Globus pallidus (tissue), 1 donor: ENCODE measurements at places on chromosomes 13 and 19.

DNA sequence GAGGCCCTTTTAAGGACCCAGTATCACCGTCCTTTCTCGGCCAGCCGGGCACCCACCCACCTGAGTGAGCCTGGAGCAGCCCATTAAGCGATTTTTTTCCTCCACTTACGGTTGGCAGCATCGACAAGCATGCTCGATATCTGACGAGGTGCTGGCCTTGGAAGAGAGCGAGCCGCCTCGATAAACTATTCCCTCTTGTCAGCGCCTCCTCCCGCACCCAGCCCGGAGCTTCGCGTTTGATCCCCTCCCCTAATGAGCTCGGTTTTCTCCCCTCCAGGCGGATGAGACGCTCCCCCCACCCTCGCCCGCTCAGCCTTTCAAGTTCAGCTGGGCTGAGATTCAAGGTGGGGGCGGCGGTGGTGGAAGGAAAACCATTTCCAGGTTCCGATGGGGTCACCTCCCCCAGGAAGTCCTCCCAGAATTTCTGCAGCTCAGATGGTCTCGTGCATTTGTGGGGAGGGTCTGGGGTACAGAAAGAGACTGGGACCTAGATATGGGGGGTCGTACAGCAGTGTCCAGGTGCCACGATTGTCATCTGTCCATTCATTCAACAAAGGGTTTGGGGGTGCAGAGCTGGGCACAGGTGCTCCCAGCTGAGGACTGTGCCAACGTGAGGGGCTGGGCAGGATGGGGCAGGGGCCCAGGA, 18.9 kb upstream of the ONECUT3 start:
- DNase-seq = no peak

DNA sequence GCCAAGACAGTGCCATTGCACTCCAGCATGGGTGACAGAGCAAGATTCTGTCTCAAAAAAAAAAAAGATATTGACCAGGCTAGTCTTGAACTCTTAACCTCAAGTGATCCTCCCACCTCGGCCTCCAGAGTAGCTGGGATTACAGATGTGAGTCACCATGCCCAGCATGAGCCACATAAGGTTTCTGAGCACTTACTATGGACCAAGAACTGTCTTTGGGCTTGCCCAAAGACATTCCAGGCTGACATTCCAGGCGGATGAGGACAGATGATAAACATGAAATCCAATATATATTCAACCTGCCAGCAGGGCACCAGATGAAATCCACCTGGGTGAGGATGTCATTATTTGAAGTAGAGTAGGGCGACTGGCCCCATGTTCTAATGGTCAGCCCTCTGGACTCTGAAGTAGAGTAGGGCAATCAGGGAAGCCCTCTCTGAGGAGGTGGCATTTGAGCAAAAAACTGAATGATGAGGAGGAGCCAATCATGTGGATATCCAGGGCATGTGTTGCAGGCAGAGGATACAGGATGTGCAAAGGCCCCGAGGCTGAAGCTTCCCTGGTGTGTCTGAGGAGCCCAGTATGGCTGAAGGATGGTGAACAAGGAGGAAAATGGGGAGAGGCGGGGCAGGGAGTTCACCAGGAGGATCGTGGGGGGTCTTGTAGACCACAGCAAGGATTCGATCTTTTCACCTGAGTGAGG, 4.0 kb downstream of the C19orf38 start:
- DNase-seq = no peak

DNA sequence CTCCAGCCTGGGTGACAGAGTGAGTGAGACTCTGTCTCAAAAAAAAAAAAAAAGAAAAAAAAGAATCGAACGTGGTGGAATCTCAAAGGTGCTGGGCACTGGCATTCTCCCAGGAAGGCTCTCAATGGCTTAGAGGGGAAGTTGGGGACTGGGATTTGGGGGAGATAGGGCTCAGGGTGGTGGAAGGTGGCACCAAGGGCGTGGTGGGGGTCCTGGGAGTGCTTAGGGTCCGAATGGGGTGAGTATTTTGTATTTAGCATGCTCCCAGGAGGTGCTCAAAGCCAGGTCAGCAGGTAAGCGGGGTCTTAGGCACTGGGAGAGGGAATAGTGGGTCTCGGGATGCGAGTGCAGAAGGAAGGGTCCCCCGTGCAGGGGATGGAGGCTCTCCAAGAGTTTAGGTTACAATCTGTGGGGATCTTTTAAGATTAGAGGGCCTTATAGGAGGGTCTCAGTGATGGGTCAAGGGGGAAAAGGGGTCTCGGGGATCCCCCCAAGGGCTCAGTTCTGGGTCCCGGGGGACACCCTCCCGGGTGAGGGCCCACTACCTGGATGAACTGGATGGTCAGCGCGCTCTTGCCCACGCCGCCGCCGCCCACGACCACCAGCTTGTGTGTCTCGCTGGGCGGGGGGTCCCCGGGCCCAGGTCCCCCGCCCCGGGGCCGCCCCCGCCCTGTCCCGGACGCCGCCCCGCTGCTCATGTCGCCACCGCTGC, 386 bp downstream of the RRAS start:
- DNase-seq = no peak

DNA sequence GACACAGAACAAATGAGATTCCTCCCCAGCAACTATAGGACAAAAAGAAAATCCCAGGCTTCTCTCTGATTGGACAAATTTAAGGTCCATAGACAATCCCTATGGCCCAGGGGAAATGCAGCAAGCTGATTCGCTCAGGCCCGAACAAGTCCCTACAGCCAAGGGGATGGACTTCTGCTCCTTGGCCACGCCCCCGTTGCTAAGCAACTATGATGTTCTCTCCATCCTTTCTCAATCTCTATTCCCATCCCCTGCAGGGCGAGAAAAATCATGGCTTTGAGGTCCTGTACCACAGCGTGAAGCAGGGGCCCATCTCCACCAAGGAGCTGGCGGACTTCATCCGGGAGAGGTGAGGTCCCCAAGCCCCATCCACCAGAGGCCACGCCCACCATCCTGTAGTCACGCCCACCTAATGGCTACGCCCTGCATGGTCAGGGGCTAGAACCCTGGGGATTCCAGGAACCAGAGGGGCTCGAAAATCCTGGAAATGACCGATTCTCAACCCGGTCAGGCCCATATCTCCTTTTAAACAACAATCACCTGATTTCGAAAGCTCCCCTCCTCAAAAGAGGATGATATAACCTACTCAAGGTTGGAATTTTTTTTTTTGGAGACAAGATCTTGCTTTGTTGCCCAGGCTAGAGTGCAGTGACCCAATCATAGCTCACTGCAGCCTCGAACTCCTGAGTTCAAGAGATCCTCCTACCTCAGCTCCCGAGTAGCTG, 11.4 kb downstream of the FCHO1 start:
- DNase-seq = peak; percentile 72

GRCh38 chr13:65932587-65933239, 1297.4 kb downstream of the PCDH9 start:
- DNase-seq = no peak

DNA sequence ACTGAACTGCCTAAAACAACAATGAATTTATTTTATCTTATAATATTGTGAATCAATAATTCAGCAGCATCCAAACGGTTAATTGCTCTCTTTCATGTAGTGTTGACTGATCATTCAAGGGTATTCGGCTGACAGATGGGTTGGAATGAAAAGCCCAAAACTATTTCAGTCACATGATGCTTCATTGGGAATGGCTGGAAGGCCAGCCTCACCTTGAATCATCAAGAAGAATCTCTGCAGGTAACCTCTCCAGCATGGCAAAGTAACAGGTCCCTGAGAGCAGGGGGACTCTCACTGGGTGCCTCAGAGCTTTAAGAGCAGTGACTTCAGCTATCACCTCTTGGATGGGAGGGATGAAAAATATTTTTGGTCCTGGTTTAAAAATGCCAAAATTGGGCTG, 1395.7 kb downstream of the OLFM4 start:
- DNase-seq = no peak

GRCh38 chr19:16036397-16036925, 39.8 kb upstream of the TPM4 start:
- no peak for DNase-seq

DNA sequence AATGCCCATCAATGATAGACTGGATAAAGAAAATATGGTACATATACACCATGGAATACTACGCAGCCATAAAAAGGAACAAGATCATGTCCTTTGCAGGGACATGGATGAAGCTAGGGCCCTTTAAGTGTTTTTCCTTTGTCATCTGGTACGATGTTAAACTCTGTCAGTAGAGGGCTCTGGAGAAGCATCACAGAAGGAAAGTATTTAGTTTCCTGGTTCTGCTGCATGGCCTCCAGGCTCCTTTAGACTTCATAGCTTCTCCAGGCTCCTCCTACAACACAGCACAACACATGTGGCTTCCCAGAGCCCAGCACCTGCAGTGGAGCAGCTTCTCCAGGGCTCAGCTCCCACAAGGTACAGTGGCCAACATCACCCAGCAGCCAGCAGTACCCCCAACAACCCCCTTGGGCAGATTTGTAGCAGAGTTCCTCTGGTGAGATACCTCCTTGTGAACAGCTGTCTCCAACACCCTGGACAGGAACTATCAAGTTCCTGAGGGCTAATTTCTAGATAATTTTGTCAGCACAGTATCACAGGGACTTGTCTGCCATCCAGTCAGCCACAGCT, 63.4 kb downstream of the KCTD12 start:
- DNase-seq = peak; percentile 22

GRCh38 chr19:7772752-7773291, 9.8 kb downstream of the CLEC4M start:
- DNase-seq = no peak

GRCh38 chr19:13228561-13228960, 78.3 kb downstream of the IER2 start:
- DNase-seq = no peak

DNA sequence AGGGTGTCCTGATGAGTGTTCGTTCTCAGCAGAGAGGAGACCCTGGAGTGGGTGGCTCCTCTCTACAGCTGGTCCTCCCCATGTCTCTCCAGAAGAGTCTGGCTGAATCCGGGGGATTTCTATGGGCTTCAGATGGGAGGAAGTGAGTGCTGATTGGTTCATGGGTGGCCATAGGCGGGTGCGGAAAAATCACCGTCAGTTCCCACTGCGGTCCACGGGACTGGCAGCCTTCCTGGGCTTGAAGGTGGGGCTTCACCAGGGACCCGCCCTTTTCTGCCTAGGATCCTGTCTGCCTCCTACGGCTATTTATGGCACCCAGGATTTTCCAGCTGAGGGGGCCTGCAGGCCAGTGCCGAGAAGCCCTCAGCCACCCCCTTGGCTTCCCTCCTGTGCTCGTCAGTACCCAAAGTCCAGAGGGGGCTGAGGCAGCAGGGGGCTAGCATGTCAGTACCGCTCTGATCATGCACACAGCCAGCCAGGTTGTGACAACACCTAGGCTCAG, 18.4 kb downstream of the CPB2 start:
- DNase-seq = no peak

- no peak for DNase-seq
Observed at GRCh38 chr19:54041969-54042606, 21.6 kb downstream of the VSTM1 start.
